Activated naive CD4-positive, alpha-beta T cell treated with Interleukin-2 at 50 U/mL for 16 hours (primary cell): ENCODE measurements at places on chromosomes 16 and 17.

DNA sequence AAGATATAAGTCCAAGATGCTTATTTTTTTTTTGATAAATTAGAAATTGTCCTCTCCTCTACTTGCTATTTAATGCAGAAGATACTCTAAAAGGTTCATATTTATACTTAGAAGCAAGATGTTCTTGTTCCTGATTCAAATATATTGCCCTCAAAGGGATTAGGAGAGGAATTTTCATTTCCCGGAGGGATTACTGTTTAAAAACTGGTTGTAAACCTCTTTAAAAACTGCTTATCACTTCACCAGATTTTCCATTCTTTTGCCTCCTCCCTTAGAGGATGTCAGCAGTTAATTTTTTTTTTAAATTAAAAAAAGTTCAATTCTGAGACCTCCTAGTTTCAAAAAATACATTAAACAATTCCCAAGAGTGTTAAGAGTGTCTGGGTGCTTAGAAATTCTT lies 2.8 kb downstream of the TENT4B start:
- DNase-seq = no peak

DNA sequence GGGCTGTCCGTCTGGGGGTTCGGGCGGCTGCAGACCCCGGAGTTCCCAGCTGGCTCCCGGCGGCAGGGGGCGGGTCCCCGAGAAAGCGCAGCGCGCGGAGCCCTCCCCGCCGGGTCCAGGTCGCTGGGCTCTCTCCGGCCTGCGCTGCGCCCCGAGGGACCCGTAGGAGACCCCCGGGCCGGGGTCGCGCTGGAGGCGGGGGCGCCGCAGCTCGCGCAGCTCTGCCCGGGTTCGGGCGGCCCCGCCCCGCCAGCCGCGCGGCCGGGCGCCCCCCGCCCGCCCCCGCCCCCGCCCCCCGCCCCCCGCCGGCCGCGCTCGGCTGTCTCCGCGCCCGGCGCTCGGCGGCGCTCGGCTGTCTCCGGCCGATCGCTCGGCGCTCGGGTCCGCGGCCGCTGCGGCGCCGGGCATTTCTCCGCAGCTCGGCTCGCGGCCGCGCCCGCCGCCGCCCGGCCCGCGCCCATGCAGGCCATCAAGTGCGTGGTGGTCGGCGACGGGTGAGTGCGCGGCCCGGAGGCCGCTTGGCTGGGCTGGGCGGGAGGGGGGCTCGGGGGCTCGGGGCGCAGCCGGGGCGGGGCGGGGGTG lies at the start of gene RAC3:
Gene RAC3 (plus strand): TSS at position 376 of the 582 bp plus-strand sequence. CDS start 84 bp downstream, at position 460.
- no peak for DNase-seq

- DNase-seq = no peak
Measured at GRCh38 chr17:65143889-65144604, 6.9 kb downstream of the RGS9 start.

DNA sequence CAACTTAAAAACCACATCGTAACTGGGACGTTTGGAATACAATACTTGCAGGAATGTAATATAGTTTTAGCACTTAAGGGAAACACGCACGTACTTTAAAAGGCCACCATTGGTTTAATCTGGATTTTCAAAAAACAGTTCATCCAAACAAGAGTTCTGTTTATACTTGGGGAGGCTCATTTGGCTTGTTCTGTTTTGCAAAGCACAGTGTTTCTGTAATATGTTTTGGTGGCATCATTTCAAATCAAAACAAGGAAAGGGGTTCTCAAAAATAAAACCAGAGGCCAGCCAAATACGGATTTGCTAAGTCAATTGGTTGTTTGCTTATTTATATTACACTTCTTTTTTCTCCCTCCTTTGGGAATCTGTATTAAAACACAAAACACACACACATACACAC lies 656.1 kb upstream of the SOX9 start:
- DNase-seq = no peak

DNA sequence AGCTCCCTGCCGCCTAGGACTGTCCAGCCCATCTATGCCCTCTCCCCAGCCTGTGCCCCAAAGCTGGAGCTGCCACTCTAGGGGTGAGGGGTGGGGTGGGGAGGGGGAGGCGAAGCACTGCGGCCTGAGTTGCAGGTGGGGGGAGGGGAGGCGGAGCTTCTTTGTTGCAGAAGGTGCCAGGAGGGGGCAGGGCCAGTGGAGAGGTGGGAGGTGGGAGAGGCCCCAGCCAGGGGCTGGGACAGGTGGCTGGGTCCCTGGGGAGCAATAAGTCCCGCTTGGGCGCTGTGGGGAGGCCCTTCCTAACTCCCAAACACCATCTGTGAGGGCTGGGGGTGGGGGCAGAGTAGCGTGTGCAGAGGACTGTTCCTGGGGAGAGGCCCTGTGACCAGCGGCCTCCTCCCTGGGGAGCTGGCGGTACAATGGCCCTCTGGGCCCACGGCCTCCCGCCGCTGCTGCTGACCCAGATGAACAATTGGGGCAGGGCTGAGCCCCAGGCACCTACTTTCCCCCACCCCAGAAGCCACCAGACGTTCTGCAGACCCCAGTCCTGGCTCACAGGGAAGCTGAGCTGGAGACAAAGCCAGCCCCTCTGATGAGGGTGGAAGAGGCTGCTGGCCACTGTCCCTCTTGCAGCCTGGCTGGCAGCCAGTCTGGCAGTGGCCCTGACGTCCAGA lies 2.2 kb upstream of the NTN3 start:
- DNase-seq = no peak

- DNase-seq = no peak
Measured at GRCh38 chr16:50844840-50845239, 103.0 kb downstream of the CYLD start.

DNA sequence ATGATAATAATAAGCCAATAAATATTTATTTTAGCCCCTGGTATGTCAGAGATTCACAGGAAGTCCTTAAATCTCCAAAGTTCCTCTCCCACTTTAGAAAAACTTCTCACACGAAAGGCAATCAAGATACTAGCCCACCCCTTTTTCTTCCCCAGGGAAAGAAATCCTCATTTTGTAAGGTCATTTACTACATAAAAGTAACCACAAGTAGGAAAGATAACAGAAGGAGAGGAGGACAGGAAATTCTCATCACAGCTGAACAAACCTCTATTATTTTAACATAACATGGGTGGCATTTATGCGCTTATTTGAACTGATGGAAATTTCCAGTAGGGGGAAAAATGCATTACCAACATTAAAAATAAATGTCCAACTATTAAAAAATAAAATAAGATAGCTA lies 3.4 kb downstream of the FAM222B start:
- DNase-seq = no peak

DNA sequence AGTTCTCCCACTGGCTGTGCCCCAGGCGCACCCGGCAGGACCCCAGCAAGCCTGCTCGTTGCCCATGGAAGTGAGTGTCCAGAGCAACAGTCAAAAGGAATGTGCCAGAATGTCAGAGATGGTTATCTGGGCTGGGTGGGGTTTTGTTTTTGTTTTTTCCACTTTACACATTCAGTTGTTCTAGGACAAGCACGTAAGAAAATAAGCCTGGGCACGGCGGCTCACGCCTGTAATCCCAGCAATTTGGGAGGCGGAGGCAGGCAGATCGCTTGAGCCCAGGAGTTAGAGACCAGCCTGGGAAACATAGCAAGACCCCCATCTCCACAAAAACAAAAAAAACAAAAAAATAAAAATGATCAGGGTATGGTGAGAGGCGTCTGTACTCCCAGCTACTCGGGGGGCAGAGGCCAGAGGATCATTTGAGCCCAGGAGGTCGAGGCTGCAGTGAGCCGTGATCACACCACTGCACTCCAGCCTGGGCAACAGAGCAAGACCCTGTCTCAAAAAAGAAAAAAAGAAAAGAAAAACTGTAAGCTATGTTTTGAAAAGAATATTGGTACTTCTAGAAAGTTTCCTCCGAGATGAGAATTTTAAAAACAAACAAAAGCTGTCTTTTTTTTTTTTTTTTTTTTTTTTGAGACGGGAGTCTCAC lies 8.3 kb downstream of the NDUFAF8 start:
- DNase-seq = no peak
